ENCODE measurements at places on chromosomes 3 and 15.

DNA sequence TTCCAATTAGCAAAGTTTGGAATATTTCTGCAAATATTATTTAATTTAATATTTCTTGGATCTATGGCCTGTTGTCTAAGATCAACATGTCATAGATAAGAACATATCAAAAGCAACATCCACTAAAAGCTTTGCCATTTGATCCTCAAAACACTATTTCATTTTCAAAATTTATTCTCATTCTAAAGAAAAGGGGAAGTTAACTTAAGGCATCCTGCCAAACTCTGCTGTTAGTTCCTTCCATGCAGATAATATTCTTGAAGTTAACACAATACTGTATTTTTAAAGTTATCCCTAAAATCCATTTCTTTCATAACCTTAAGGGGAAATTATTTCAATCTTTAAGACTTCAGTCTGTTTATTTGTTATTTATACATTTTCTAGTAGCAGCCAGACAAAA, 28.2 kb upstream of the GBE1 start:
- no peak for DNase-seq

DNA sequence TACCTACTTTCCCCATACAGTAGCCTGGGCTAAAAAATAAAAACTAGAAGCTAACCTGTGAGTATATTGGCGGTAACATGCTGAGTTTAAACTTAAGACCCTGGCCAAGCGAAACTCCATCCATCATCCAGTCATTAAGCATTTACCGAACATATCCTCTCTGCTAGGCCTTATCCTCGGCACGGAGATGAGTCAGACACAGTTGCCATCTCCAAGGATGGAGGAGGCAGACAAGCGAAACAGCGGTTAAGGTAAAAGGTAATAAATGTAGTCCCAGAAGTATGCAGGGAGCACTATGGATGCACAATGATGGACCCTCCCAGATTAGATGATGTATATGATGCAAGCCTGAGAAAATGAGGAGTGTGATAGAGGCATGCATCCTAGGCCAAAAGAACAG, 143.6 kb downstream of the RYR3 start:
- no peak for DNase-seq

- no peak for DNase-seq
Observed at GRCh38 chr15:88833731-88834100, 30.5 kb downstream of the ACAN start.

- no peak for DNase-seq
Observed at GRCh38 chr3:124352149-124352539, 360.2 kb upstream of the ROPN1 start.

DNA sequence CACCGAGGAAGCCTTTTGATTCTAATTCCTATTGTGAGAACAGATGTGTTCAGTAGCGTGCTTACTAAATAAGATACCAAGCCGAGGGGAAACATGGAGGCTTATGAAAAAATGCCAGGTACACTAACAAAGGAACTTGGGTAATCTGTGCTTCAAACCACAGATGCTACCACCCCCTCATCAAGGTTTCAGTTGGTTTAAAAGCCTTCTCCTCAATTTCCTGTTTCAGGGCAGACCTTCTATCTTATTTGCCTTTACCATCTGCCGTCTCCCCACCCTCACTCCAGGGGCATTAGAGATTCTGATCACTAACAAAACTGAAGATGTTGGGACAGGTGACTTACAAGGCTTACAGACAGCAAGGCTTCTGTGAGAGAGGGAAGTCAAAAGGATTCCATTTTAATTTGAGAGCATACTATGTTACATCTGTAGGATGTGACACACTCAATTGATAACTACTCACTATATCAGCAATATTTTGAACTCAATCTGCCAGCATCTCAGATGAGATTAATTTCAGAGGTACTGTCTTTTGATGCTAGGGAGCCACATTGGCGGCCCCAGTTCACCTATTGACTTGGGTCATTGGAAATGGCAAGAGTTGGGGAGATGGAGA, 60.6 kb upstream of the PLCL2 start:
- no peak for DNase-seq
